Activated naive CD4-positive, alpha-beta T cell (primary cell): ENCODE measurements at places on chromosomes 7 and 10.
A peak's percentile ranks its signal among the peaks of the same experiment; 100 is the strongest.

DNA sequence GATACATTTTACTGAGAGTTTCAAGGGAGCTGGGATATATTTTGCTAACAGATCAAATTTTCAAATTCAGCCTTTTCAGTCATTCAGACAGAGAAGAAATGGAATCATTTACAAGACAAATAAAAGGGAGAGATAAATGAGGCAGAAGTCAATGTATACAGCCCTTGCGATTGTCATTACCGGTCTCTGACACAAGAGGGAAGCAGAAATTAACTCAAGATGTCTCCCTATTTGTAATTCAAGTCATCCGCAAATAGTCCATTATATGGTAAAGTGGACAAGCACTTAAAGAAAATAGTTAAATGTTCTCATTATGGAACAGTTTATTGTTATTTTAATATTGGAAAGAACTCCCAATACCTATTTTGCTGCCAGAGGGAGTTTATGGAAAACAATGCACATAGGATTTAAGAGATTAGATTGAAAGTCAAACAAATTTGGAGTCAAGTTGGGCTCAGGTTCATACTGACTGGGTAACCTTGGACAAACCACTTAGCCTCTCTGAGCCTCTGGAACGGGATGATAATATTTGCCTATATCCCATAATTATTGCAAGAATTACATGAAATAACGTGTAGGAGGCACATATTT is 89.3 kb upstream of the PRKCQ start:
- DNase-seq, result no peak

DNA sequence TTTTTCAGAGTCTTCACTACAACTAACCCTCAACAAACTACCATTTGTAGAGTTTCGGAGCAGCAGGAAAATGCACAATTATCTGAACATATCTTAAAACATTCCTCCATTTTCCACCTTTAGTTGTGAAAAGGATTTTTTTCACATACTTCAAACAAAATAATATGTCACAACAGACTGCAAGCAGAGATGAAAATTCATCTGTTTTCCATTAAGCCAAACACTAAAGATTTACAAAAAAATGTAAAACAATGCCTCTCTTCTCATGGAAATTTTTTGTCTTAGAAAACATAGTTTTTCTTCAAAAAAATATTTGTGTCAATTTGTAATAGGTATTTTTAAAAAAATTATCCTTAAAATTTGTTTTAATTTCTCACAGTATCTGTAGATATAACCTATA is 98.9 kb downstream of the ARHGAP12 start:
- DNase-seq, result no peak

DNA sequence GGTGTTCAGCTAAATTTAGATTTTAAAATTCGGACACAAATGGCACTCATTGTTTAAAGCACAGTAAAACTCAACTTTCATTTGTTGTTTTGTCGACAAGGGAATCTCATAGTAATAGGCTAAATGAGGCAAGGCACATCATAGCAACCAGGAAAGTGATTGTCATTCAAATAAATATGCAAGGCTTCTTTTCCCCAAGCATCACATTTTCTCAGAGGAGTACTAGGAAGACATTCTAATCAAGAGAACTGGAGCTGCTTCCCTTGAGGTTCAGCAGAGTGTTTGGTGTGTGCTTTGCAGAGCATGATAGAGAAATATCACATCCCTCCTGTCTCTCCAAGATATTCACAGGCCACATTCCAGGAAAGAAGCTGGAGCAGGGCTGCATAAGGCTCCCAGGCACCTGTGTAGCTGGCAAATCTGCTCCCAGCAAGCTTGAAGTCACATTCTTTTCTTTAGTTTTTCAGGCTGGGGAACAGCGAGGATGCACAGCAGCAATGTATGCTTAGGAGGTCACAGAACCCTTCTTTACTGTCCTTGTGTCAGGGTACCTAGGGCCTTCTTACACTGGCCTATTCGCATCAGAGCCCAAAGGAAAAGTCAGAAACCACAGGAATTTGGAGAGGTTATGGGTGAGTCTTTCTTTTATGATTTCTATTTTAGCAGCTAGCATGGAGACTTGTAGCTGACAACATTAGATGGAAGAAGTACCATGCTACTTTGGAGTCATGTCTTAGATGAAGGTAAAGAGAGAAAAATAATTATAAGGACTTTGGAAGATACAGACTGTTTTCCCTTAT is 95.9 kb upstream of the HDAC9 start:
- DNase-seq, result no peak

DNA sequence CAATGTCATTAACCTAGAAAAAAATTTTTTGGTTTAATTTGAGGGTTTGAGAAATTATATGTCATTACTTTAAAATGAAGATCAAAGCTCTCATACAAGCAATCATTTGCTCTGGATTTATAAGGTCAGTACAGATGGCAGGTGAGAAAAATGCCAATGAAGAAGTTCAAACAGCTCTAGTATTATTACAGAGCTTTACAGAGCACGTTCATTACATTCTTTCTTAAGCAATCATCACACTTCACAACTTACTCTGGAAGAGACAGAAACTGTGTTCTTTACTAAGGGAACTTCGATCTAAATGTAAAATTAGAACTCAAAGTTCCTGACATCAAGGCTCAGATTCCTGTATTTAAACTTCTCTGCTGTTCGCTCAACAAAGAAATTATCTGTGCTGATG is 153.4 kb downstream of the ATE1 start:
- DNase-seq, result no peak

DNA sequence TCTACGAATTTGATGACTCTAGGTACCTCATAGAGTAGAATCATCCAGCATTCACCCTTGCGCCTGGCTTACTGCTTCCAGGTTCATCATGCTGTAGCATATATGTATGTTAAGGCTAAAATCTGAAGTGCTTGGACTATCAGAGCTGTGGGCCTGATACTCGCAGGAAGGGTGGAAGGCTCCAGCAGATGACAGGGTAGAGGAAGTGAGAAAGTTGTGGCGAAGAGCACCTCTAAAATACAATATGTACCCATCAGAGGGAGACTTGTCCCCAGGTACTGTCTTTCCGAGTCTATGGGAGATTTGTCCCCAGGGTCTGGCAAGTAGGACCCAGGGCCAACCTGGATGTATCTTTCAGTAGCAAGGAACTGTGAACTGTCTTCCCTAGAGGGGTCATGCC is 48.1 kb upstream of the PLEKHA1 start:
- DNase-seq, result no peak

GRCh38 chr10:79923669-79924068 is 25.2 kb downstream of the SFTPD start:
- DNase-seq, result no peak

DNA sequence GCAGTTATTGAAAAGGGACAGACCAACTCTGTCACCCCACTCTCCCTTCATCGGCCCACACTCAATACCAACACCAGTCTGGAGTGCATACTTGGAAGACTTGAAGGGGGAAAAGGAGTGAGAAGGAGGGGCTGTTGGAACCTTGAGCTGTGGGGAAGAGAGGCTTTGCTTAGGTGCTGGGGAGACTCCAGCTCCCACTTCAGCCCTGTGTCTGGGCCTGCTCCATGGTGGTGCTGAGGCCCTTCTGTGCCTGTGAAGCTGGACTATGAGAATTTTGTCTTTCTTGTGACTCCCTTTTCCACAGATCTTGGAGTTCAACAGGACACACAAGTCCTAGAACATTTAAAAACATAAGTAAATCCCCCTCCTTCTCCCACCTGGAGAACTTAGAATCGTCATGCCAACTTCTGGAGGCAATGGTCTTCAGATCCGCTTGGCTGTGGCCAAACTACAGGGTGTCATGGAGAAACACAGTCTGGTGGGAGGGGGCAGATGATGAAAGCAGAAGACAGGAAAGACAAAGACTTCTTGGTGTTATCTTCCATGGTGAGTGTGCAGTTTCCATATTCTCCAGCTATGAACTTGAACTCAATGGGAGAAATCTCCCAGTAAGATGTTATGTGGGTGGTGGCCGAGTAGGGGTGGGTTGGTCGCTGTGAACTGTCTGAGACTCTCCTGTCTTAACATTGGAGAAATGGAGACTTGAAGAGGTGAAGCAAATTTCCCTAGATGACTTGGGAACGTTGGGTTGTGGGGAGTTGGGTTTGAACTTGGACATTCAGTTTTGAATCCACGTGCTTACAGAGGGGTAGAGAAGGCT is 18.4 kb upstream of the GIMAP8 start:
- no peak for DNase-seq

GRCh38 chr7:128792471-128793180 is 858 bp downstream of the CCDC136 start:
- DNase-seq, result no peak

- DNase-seq, result no peak
Observed at GRCh38 chr10:70692043-70692603, 19.8 kb downstream of the ADAMTS14 start.

GRCh38 chr7:132028144-132028920 is 471.9 kb upstream of the PODXL start:
- no peak for DNase-seq

DNA sequence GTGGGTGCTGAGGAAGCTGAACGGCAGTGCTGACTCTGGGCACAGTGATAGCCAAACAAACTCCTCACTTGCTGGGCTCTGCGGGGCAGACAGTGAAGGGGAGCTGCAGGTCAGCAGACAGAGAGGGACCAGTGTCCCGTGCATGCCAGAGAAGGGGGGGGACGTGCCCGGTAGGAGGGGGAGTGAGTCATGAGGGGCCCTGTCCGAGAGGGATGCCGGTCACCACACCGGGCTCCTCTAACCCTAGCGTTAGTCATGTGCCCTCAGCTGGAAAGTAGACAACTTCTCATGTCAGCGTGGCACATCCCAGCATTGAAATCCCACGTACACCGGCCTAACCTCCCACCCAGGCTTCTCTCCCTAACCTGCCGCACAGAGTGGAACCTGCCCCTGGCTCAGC is 117.1 kb upstream of the DPP6 start:
- no peak for DNase-seq

GRCh38 chr10:113056441-113057021 is 106.5 kb downstream of the TCF7L2 start:
- DNase-seq, result no peak

- DNase-seq, result no peak
Observed at GRCh38 chr7:29780346-29780745, 26.0 kb upstream of the WIPF3 start.

DNA sequence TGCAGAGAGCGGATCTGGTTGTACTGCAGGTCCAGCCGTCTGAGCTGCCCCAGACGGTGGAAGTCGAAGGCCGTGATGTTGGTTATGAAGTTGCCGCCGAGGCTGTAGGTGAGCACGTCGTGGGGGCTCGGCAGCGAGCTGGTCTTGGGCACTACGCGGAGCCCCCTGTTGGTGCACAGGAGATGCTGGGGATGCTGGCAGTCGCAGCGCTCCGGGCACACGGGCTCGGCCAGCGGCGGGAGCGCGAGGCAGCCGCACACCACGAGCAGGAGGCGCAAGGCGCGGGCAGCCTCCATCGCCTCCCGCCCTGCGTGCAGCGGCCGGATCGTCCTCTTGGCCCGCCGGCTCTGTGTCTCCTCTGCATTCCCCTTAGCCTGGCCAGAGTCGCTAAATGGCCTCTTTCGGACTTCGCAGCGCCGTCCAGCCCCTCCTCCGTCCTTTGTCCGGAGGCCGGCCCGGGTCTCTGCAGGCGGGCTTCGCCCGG is 337 bp downstream of the TRIL start:
- DNase-seq, result no peak

DNA sequence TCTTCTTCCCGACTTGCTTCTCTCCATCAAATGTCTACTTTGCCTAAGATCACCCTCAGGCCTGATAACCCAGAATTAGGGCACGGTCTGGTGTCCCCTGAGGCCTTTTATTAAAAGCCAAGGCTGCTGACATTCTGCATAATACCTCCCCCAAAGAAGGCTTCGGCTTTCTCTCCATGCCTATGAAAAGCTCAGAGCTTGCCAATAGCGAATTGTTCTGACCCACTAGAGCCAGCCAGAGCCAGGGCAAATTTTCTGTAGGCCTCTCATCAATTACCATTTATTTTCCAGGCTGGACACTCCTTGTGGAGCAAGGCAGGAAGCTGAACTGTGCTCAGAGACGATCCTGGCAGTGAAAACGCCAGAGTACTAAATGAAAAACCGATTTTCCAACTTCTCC is 64.3 kb upstream of the ADRB1 start:
- DNase-seq, result no peak

GRCh38 chr10:7896297-7896696 is 78.0 kb downstream of the TAF3 start:
- DNase-seq, result no peak

- no peak for DNase-seq
Observed at GRCh38 chr7:46871516-46871915, 710.4 kb downstream of the TNS3 start.

GRCh38 chr10:101444058-101444898 is 90.3 kb downstream of the BTRC start:
- DNase-seq, result no peak

DNA sequence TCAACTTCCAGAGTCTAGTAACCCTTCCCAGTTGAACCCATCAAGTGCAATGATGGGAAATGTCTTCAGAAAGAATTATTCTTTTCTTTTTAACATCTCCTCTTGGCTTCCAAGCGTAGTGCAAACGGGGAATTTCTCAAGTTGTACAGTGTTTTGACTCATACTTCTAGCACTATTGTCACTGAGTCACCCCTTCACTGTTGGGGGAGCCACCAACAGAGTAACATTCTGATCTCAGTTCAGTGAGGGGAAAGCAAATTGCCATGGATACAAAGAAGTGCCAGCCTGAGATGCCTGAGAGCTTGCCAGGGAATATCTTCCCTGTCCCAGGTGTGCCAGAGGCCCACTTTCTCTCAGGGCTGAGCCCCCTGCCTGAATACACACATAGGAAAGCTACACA is 31.0 kb downstream of the CYP3A5 start:
- DNase-seq, result no peak

- no peak for DNase-seq
Observed at GRCh38 chr10:97686301-97686961, 610 bp downstream of the AVPI1 start.

GRCh38 chr7:152902054-152902453 is 142.5 kb downstream of the ACTR3B start:
- no peak for DNase-seq

DNA sequence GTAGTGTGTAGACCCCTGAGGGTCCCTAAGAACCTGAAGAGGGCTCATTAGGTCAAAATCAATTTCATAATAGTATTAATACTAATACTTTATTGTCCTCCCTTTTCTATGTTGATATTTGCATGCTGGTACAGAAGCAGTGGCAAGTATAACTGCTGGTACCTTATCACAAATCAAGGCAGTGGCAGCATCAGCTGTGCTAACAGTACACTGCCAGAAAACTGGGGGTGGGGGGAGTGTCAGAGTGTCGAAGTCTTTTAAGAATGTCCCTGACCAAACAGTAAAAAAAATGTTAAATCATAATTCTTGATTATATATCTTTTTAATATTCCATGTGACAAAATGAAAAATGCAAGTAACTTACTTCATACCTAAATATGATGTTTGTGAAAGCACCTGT is 716.9 kb downstream of the MAGI2 start:
- DNase-seq, result no peak

- peak; percentile 75 for DNase-seq
Observed at GRCh38 chr10:101031796-101032636, 982 bp downstream of the SFXN3 start.

GRCh38 chr7:135169964-135170273 is 588 bp downstream of the CYREN start:
- DNase-seq, result no peak
